T-helper 22 cell (primary cell): ENCODE measurements at places on chromosomes 13 and 19.
A peak's percentile ranks its signal among the peaks of the same experiment; 100 is the strongest.

DNA sequence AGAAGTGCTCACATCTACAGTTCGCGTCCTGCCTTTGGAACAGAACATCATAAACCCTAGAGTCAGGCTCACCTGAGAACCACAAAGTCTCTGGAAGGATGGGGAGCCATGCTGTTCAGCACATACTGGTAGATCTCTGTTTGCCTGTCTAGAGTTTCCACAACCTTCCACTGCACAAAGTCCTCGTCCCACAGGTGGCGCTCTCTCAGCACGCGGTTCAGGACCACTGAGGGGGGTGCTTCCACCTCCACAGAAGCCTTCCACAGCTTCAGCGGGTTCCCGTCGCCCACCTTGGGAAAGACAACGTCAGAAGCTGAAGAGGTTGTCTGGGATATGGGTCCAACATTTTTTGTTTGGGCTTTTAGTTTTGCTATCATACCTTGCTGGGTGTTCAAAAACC lies 93.6 kb downstream of the KL start:
- no peak for DNase-seq

- peak; percentile 49 for DNase-seq
Measured at GRCh38 chr19:53879140-53880081, 2.6 kb upstream of the PRKCG start.

- DNase-seq: no peak
Measured at GRCh38 chr13:102311901-102312300, 89.9 kb downstream of the FGF14 start.

GRCh38 chr13:28349907-28350654 lies 144.8 kb downstream of the FLT1 start:
- DNase-seq: no peak

DNA sequence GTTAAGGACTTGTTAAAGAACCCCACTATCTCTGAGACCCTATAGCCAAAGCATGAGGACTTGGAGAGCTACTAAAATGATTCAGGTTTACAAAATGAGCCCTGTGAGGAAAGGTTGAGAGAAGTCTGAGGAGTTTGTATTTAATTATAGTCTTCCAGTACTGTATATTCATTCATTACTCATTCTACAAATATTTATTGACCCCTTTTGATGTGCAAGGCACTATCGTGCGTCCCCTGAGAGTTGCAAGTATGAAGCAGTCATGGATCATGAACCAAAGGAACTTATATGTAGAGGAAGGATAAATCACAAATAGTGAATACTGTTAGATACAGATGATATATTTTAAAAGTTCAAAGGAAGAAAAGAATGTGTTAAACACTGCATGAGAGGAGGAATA lies 84.4 kb downstream of the DNAJC15 start:
- no peak for DNase-seq
